ENCODE measurements at places on chromosomes 16 and 17. TPM values are rescaled to one million over a fixed set of nuclear protein-coding genes. Genes with fewer than 3 reads are reported as not detected.

GRCh38 chr17:29368926-29369325 is 21.2 kb upstream of the TAOK1 start:
- DNase-seq, result no peak

Gene CHD3
- total RNA-seq, result 125 TPM

- DNase-seq, result no peak
These were observed 155.0 kb downstream of the HS3ST2 start for GRCh38 chr16:22968931-22969330.

GRCh38 chr17:31537565-31538011 is 146.1 kb downstream of the RAB11FIP4 start:
- peak; percentile 64 for DNase-seq

Gene TBC1D3C
- not detected for total RNA-seq

Gene RAPGEFL1
- total RNA-seq, result 16.6 TPM

GRCh38 chr16:56477096-56477878 is 25.9 kb downstream of the OGFOD1 start:
- DNase-seq, result no peak

GRCh38 chr17:52148969-52149351 is 9.6 kb downstream of the CA10 start:
- no peak for DNase-seq

Gene CIBAR2
- total RNA-seq, result not detected

DNA sequence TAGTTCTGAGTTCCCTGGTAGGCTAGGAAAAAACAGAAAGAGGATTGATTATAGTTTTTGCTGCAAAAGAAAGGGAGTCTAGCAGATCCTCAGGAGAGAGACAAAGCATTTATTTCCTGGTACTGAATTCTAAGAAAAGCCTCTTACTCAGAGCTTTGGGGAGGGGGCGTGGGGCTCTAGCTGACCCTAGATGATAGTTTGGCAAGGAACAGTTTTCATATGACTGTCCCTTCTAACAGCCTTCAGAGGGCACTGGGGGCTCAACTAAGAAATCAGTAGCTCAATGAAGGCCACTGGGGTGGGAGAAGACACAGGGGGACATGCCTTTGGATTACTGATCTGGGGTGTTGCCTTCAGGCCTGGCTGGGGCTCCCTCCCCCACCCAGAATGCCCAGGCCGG is 4.0 kb downstream of the CA7 start:
- DNase-seq, result no peak

GRCh38 chr16:23893986-23894385 is 58.2 kb downstream of the PRKCB start:
- no peak for DNase-seq

Gene SLC9A5
- total RNA-seq, result 1.6 TPM

Gene CCL15
- not detected for total RNA-seq

DNA sequence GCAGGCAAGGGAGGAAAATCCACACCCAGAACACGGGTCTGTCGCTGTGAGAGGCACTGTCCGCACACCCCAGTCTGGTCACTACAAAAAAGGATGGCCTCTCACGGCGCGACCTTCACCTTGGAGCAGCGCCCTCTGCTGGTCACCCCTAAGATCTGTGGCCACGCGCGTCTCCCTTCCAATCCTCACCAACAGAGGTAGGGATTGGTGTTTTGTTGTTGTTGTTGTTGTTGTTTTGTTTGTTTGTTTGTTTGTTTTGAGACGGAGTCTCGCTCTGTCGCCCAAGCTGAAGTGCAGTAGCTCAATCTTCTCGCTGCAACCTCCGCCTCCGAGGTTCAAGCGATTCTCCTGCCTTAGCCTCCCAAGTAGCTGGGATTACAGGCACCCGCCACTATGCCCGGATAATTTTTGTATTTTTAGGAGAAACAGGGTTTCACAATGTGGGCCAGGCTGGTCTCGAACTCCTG is 15.0 kb upstream of the C17orf58 start:
- DNase-seq, result peak; percentile 80

Gene SLC6A2
- not detected for total RNA-seq

- peak; percentile 58 for DNase-seq
These were observed 20.4 kb downstream of the ALOX12B start for GRCh38 chr17:8066841-8067775.

GRCh38 chr16:3518292-3518985 is 17.6 kb downstream of the CLUAP1 start:
- no peak for DNase-seq

DNA sequence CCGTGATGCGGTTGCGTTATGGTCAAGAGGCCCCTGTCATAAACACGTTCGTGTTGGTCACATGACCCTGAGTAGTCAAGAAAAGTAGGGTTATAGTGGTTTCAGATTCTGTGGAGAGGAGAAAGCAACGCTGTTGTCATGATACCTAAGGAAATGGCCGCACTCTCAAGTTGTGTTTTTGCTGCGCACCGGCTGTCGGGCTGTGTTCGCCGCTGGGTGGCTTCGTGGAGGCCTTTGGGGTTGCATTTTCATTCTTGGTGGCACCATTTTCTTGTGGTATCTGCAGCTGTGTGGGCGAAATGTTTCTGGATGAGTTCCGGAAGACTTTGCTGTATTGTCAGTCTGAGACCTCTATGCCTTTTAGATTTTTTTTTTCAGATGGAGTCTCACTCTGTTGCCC is 35.0 kb downstream of the DEF8 start:
- DNase-seq, result no peak

GRCh38 chr17:37614391-37614790 is 5.2 kb upstream of the SYNRG start:
- no peak for DNase-seq

DNA sequence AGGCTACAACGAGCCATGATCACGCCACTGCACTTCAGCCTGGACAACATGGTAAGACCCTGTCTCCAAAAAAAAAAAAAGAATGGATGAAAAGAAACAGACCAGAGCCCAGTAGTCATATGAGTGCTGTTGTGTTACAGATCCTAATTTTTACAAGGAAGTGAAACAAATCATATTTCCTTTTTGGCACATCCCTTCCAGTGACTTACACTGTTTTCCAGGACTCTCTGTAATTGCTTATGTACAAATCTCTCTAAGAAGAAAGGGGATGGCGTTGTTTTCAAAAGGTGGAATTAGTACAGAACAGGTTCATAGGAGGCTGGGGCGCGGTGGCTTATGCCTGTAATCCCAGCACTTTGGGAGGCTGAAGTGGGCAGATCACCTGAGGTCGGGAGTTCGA is 19.8 kb upstream of the ZNF594 start:
- DNase-seq, result no peak

- DNase-seq, result peak; percentile 92
These were observed at the start of gene COG7 for GRCh38 chr16:23452572-23453337. COG7 (minus strand) TSS chr16:23453189; CDS start chr16:23452994, 195 bp downstream.

Gene LRRC46
- 0.51 TPM for total RNA-seq

GRCh38 chr16:81318711-81319110 is 3.9 kb downstream of the GAN start:
- DNase-seq, result no peak

- peak; percentile 77 for DNase-seq
These were observed 258.4 kb upstream of the SDK2 start for GRCh38 chr17:73902416-73903181.

Gene CNTD1
- total RNA-seq, result not detected

- no peak for DNase-seq
These were observed 6.5 kb upstream of the CCL23 start for GRCh38 chr17:36024106-36024869.

Gene FBXW10
- not detected for total RNA-seq

Gene TEX19
- total RNA-seq, result not detected

Gene ADORA2B
- total RNA-seq, result 0.71 TPM

DNA sequence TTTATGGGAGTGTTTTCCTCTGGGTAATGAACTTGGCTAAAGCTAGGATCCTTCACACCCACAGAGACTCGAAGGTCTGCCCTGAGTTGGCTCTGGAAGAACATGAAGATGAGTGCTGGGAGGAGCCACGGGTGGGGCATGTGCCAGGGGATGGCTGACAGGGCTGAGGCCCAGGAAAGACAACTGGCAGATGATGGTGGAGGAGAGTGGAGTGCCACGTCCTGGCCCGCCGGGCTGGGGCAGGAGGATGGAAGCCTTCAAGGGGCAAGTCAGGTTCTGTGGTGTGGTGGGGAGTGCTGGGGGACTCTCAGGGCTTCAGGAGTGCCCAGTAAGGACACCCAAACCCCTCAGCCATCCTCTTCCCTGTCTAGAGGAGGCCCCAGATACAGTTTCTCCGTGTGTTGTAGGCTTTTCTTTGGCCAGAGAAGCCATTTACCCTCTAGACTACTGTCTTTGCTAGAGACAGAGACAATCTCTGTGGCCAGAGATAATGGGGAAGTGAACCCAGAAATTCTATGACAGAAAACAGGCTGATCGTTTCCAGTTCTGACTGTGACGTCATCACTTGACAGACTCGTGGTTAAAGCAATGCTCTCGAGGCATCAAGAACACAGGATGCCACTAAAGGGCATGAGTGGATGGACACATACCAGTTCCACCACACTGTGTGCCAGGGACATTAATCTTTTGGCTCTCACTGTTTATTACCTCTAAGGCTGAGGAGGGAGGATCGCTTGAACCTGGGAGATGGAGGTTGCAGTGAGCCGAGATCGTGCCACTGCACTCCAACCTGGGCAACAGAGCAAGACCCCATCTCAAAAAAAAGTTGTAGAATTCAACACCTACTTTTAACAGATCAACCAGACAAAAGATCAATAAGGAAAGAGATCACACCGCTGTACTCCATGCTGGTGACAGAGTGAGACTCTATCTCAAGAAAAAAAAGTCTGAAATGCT is 18.6 kb upstream of the SLC5A10 start:
- no peak for DNase-seq

- no peak for DNase-seq
These were observed 248.9 kb upstream of the FOXF1 start for GRCh38 chr16:86261379-86261778.

GRCh38 chr17:57858838-57859237 is 9.0 kb upstream of the MRPS23 start:
- DNase-seq, result no peak

GRCh38 chr16:65497571-65497970 is 375.7 kb upstream of the CDH11 start:
- no peak for DNase-seq

Gene TP53TG3D
- total RNA-seq, result not detected

DNA sequence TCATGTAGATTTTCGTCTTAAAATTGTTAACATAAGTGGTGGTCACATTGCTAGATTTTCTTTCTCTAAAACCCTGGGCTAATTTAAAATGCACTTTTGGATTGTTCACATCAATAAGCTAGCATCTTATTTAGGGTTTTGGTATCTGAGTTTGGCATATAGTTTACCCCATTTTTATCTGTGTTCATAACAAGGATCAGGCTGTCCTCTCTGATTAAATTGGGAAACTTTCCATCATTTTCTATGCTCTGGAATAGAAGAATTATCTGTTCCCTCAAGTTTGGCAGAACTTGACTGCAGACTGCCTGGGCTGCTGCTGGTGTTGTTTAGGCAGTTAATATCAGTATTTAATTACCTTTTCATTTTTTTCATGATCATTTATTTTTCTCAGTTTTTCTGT is 1.8 kb downstream of the SPECC1 start:
- no peak for DNase-seq

DNA sequence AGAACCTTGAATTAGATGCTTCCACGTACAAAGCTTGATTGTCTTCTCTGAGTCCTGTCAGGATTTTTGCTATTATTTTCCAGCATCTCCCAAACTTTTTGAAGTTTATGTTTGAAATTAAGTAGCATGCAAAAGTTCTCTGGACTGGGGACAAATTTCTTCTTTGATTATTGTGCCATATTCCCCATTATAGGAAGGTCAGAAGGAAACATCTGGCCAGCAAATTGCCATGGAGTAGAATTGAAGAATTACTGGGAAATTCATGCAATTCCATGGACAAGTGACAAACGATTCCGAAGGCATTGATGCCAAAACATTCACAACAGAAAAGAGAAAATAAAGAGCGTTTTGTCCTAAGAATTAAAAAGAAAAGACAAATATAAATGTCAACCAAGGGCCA is 737.2 kb downstream of the CDH11 start:
- DNase-seq, result no peak

Gene YPEL2
- 54.0 TPM for total RNA-seq

Gene CRAMP1
- 17.3 TPM for total RNA-seq

Gene SYNGR3
- total RNA-seq, result 0.57 TPM

Gene TBC1D3K
- not detected for total RNA-seq

DNA sequence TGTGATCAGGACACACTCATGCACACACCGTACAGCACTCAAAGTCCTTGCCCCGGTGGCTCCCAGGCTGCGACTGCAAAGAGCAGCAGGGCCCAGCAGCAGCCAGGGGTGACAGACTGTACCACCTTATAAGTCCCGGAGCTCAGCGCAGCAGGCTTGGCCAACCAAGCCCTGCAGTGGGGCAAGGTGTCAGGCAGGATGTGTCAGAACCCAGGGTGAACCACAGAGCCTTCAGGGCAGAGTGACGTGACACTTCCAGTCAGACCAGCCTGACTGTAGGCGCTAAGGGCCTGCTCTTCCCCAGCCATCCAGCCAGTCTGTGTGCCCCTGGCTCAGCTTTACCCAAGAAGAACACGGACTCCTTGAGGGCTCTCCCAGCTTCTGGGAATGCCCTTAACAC is 204.1 kb downstream of the COPRS start:
- no peak for DNase-seq

DNA sequence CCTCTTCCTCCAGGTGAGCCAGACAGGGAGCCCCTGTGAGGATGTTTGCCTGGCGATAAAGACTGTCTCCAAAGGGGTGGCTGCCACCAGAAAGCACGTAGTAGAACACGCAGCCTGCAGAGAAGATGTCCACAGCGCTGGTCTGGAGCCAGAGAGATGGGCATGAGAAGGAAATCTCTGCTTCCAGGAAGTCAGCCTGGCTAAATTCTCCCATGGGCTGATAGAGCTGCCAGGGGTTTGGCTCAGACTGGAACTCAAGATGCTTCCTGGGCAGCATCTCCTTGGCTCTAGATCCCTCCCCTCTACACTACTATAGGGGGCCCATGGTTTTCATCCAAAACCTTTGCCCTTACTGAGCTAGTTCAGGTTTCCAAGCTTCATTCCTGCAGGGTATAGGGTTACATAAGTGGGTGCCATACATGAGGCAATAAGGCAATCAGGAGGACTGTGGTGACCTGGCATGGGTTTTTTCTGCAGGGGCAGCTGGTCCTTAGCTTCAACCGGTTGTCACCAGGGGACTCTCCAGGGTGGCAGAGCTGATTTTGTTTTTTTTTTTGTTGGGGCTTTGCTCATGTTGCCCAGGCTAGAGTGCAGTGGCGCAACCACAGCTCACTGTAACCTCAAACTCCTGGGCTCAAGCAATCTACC is 13.6 kb downstream of the PLK1 start:
- DNase-seq, result peak; percentile 21

Gene SRL
- total RNA-seq, result 3.2 TPM

- peak; percentile 64 for DNase-seq
These were observed 3.5 kb downstream of the ACBD4 start for GRCh38 chr17:45138911-45139532.

Gene TP53TG3
- total RNA-seq, result not detected

DNA sequence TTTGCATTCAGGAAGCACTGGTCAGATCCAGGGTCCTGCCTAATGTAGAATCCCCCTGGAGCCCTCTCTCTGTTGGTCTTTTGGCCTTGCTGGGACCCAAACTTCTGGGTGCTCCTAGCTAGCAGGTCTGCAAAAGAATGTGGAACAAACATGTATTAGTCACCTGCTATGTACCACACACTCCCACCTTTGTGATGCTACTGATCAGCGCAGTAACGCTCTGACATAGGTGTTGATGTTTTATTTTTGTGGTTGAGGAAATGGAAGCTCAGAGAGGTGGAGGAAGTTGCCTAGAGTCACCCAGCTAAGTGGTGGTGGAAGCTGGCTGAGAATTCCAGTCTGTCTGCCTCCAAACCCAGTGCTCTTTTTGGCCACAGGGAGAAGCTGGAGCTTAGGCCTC is 35.8 kb upstream of the LGALS9 start:
- DNase-seq, result peak; percentile 10

Gene HEATR9
- not detected for total RNA-seq

- peak; percentile 89 for DNase-seq
These were observed 13.1 kb upstream of the PRR35 start for GRCh38 chr16:546909-547770.
